ENCODE measurements at places on chromosomes 13 and 19.
A peak's percentile ranks its signal among the peaks of the same experiment; 100 is the strongest.

GRCh38 chr19:42301646-42302203 is at the start of gene PRR19:
PRR19 (plus strand) TSS chr19:42302132; CDS start chr19:42309585, 7,453 bp downstream.
- no peak for DNase-seq

- no peak for DNase-seq
Measured at GRCh38 chr13:53104136-53104535, 75.5 kb downstream of the OLFM4 start.

GRCh38 chr13:95546919-95547318 is 5.6 kb upstream of the CLDN10 start:
- DNase-seq = no peak

- DNase-seq = no peak
Measured at GRCh38 chr13:104140552-104140951, 1074.3 kb upstream of the SLC10A2 start.

DNA sequence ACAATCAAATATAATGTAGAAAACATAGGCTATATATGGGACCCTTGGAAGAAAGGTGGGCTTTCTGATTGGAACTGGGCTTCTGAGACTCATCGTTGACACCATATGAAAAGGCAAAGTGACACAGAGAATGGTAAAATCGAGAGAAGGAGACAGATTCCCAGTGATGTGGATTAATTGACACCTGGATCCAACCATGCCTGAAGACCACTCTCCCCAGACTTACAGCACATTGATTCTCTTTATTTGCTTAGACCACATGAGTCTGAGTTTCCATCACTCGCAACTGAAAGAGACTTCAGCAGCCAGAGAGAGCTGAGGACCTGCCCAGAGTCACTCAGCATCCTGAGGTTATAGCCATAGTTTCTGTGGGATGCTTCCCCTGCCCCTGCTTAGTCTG is 6.0 kb downstream of the CYP4F11 start:
- no peak for DNase-seq

DNA sequence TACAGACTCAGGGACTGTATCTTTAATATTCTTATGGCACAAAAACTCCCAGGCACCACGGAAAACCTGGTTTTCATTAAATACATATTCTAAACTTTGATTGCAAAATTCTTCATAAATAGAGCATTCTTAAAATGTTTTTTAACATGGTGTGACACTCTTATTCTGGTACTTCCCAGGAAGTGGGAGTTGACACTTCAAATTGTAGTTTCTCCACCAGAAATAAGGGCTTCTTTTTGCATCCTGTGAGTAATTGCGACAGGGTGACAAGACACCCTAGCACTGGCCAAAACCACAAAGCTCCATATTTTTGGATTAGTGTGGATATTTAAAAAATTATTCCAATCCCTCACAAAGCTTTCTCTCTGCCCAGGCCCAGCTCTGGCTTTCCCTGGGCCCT is 43.6 kb upstream of the MTIF3 start:
- DNase-seq = no peak

DNA sequence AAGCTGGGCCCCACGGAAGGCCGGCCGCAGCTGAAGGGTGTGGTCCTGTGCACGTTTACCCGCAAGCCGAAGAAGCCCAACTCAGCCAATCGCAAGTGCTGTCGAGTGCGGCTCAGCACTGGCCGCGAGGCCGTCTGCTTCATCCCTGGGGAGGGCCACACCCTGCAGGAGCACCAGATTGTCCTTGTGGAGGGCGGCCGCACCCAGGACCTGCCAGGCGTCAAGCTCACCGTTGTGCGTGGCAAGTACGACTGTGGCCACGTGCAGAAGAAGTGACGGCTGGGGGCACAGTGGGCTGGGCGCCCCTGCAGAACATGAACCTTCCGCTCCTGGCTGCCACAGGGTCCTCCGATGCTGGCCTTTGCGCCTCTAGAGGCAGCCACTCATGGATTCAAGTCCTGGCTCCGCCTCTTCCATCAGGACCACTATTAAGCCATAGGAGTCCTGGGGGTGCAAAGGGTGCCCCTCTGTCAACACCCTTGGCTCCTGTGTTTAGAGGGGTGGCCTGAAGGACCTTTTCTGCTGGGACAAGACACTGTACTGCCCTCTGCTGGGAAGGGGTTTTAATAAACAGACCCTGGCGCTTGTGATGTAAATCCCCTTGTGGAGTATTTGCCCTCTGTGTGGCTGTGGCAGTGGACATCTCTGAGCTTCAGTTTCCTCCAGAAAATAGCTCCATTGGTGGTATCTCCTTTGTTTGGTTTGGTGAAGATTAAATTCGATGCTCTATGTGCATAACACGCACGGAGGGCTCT is 1.9 kb downstream of the MRPS12 start:
- DNase-seq = peak; percentile 50

GRCh38 chr19:13154241-13154778 is 4.1 kb downstream of the IER2 start:
- peak; percentile 99 for DNase-seq

- DNase-seq = no peak
Measured at GRCh38 chr19:52622261-52622660, 15.9 kb downstream of the ZNF83 start.

DNA sequence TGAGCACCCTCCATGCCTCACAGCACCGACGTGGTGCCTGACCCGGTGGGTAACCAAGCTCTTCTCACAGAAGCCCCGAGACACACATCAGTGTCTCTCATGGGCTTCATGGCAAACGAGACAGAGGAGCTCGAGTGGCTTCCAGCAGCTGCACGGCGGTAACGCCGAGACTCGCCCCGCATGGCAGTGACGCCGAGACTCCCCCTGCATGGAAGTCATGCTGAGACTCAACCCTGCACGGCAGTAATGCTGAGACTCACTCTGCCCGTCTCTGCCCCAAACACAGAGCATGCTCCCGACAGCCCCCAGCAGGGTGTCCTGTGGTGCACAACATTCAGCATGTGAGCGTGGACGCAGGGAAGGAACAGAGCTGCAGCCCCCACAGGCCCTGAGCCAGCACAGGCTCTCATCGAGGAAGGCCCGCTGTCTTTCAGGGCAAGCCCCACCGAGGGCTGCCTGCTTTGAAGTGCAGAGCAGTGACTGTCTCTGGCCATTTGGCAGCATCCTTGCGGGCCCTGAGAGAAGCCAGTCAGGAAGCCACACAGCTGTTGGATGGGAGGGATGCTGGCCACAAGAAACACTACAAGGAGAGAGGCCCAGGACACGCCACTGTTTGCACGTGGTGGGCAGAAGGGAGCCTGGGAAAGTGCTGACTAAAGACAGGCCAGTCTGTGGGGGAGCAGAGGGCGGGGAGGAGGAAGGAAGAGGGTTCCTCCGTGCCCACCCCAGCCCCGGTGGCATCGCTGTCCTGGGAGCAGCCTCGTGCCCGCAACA is 9.5 kb downstream of the GAS6 start:
- DNase-seq = peak; percentile 36

DNA sequence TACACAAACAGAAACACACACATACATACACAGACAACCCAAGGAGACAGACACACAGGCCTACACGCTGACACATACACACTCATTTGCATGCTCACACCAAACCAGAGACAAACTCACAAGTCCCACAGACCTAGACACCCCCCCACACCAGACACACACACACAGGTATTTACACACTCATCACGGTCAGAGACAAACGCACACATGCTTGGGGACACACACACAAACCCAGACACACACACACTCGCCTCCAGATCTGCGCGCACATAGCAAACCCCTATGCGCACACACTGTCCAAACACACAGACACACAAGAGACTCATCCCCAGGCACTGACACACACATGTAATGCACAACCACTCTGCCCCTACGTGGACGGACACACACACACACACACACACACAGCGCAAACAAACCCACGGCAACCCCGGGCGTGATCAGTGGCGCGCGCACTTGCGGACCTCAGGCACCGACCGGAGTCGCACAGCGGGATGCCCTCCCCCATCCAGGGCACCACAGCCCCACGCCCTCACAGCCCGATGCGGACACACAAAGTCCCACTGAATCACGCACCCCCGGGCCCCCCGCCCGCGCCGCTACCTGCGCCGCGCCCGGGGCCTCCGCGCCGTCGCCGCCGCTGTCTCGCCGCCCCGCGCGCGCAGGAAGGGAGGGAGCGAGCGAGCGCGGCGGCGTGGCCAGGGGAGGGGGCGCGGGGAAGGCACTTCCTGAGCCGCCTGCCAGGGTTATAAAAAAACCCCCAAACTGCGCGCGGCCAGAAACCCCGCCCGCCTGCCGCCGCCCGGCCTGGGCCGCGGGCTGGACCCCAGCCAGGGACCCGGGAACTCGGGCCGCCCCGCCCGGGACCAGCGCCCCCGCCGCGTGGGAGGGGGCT is at the start of gene ADAMTS10:
ADAMTS10 (minus strand) TSS at position 675 of the 895 bp plus-strand sequence. CDS start 5,005 bp downstream, outside the sequence.
- no peak for DNase-seq

GRCh38 chr19:28874742-28875141 is 338.2 kb downstream of the UQCRFS1 start:
- no peak for DNase-seq

GRCh38 chr13:104592127-104592526 is 1525.9 kb upstream of the SLC10A2 start:
- no peak for DNase-seq

- no peak for DNase-seq
Measured at GRCh38 chr13:44627441-44627840, 51.3 kb upstream of the TSC22D1 start.

DNA sequence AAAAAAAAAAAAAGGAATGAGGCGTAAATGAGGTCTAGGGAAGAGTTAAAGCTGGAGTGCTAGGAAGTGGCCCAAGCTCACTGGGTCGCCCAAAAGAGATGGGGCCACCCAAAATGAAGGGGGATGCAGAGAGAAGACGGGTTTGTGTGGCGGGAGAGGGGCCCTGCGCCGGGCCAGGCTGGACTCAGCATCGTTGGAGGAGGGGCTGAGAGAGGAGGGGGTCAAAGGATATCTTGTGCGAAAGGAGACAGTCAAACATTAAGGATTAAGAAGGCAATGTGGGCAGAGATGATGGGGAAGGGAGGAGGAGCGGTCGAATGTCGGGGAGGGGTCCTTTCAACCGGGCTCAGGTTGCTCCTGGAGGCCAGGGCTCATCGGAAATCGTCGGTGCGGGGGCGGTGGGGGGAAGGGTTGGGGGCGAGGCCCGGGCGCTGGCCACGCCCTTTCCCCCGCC is 825 bp upstream of the CARM1 start:
- no peak for DNase-seq

- DNase-seq = no peak
Measured at GRCh38 chr13:71754407-71754974, 112.5 kb downstream of the DACH1 start.

DNA sequence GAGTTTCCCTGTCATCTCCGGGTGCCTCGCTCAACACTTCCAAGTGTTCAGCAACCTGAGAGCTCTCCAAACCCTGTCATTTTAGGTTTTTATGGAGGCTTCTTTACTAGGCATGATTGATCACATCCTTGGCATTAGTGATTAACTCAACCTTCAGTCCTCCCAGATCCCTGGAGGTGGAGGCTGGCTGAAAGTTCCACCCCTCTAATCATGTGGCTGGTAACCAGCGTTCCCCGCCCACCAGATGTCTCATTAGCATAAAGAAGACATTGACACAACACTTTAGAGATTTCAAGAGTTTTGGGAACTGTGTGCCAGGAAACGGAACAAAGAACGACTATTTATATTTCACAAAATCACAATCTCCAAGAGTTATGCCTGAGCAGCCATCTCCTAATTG is 71.1 kb upstream of the RGCC start:
- peak; percentile 87 for DNase-seq

GRCh38 chr13:79933389-79933788 is 407.5 kb downstream of the SPRY2 start:
- no peak for DNase-seq

- no peak for DNase-seq
Measured at GRCh38 chr19:46431824-46432223, 3.1 kb upstream of the PNMA8C start.

- DNase-seq = no peak
Measured at GRCh38 chr19:4217429-4218264, 11.7 kb upstream of the EBI3 start.

GRCh38 chr13:40536443-40537113 is 129.9 kb downstream of the FOXO1 start:
- DNase-seq = peak; percentile 43

DNA sequence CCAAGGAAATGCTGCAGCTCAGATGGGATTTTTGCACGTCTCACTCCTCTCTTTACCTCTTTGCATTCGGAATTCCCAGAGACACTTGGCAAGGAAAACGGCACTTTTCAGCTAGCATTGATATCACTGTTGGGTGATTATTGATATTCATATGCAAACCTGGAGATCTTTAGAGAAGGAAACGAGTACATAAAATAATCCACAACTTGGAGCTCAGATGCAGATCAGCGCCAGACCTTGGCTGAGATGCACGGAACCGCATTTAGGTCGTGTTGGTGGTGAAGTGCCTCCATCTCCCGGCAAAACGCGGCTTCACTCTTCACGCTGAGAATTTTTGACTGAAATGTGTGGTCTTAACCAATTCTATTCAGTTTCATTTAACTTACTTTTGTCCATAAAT is 77.2 kb upstream of the ARHGEF7 start:
- DNase-seq = no peak

- no peak for DNase-seq
Measured at GRCh38 chr13:100280681-100281080, 191.8 kb downstream of the PCCA start.

DNA sequence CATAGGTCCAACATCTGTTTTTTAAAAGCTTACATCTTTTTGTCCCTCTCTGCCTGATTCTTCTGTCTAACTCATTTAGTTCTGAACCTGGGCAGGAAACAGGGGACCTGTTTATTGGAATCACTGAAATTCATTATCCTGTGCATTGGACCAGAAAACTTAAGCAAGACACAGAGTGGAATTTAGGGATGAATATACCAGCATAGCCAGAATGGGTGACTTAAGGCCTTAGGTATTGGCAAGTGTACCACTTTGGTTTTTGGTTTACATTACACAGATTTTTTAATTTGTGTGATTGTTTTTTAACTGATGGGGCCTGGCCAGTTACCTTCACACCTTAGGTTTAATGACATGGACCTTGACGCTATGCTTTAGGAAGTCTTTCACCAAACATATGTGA is 232.5 kb downstream of the GPC5 start:
- DNase-seq = no peak

- no peak for DNase-seq
Measured at GRCh38 chr13:97091196-97091595, 96.9 kb upstream of the OXGR1 start.

GRCh38 chr13:72808917-72809500 is 27.1 kb downstream of the PIBF1 start:
- DNase-seq = peak; percentile 55

- no peak for DNase-seq
Measured at GRCh38 chr19:3357271-3357991, 9.0 kb upstream of the NFIC start.
